A549 treated with ZK216348 at 1 μM for 4 hours (cell line): ENCODE measurements at places on chromosomes 7 and 10. TPM values are rescaled to one million over a fixed set of nuclear protein-coding genes. Genes with fewer than 3 reads are reported as not detected.

PDCD4 gene
- 26.2 to 35.9 TPM (median 31.7 TPM) in 5 replicates for total RNA-seq

MINDY3 gene
- total RNA-seq: 9.3 to 16.8 TPM (median 13.3 TPM) in 5 replicates

FGFBP3 gene
- 1.7 to 3.2 TPM (median 2.5 TPM) in 5 replicates for total RNA-seq

ANKRD2 gene
- 3.9 to 6.4 TPM (median 5.4 TPM) in 5 replicates for total RNA-seq

TDRD1 gene
- not detected in 5 replicates for total RNA-seq

ABCB1 gene
- total RNA-seq: 0.09 TPM in 1 of 5 replicates, not detected in the others

CCL26 gene
- 6.8 to 11.4 TPM (median 7.4 TPM) in 5 replicates for total RNA-seq

MNX1 gene
- 4.1 to 9.4 TPM (median 5.7 TPM) in 5 replicates for total RNA-seq

ABCC2 gene
- 144 to 173 TPM (median 148 TPM) in 5 replicates for total RNA-seq

TAS2R5 gene
- total RNA-seq: 0.33 to 0.65 TPM (median 0.47 TPM) in 4 of 5 replicates, not detected in the other

LRRD1 gene
- not detected in 5 replicates for total RNA-seq

NOM1 gene
- total RNA-seq: 15.2 to 21.3 TPM (median 20.3 TPM) in 5 replicates

GALNT17 gene
- total RNA-seq: not detected in 5 replicates
